ENCODE measurements at places on chromosomes 12 and 14.

DNA sequence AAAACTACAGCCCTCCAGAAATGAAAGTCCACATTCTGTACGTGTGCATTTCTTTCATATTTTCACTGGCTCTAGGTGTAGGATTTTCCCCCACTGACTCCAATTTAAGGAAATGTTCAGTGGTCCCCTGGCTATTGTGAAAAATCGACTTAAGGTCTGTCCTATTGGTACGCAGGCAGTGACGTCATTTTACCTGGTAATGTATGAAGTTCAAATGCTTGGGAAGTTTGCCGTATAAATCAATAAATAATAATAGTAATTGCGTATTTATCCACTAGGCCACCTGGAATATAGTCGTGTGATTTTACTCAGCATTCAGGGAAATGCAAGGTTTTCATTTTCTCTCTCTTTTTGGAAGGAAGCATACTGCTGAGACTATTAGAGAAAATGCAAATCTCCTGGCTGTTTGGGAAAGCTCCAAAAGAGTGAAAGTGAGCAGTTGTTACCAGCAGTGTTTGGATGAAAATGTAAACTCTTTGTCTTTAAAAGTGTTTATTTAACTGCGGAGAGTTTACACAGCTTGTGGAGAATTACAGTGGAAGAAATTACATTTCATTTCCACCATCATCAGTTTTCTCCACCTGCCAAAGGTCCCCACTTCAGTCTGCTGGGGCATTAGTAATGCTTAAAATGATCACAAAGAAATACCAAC, 107.0 kb downstream of the EXOC5 start:
- DNase-seq, result no peak

DNA sequence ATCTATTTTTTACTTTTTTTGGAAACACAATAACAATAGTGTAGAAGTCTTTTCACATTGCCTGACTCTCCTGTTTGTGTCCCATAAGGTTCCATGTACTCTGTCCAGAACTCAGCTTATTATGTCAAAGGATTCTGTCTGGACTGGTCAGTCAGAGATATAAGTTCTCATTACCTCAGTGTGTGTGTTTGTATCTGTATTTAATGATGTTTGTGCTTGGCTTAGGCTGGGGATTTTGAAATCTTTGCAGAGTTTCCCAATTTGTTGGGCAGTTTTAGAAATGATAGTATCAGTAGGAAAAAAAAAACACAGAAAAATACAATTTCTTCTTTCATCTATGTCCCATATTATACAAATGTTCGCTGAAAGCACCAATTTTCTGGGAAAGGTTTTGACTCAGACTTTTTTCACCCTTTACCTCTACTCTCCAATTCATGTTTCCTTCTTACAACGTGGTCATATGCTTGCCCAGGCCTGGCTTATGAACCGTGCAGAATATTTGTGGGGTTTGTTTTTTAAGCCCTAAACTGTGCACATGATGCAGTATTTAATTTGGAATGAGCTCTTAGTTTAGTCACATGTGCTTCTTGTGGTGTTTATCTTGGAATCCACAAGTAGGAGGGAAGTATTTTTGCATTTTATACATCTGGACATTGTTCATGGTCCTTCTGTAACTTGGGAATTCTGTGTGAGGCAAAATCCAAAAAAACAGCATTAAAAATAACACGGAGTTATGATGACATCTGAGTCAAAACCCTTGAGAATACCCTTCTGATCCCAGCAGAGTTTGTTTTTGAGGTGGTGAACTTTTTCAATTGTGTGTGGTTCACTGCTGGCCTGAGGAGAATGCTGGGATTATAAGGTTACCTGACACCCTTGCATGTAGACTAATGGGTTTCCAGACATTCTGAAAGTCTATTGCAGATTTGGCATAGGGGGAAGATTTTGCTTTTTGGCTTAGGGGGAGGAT, 121.2 kb downstream of the RAD51B start:
- DNase-seq, result no peak

GRCh38 chr14:82757776-82758175, 1224.1 kb upstream of the SEL1L start:
- DNase-seq, result no peak

- DNase-seq, result no peak
Measured at GRCh38 chr12:103241184-103241583, 254.6 kb downstream of the C12orf42 start.

DNA sequence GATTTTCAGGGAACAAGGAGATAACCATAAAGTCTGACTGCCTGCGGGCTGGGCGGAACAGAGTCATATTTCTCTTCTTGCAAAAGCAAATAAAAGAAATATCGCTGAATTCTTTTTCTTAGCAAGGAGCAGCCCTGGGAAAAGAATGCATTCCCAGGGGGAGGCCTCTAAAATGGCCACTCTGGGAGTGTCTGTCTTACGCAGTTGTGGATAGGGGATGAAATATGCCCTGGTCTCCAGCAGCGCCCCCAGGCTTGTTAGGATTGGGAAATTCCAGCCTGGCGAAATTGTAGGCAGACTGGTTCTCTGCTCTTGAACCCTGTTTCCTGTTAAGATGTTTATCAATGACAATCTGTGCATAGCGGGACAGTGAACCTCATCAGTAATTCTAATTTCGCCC, 40.5 kb downstream of the PCNX1 start:
- no peak for DNase-seq

DNA sequence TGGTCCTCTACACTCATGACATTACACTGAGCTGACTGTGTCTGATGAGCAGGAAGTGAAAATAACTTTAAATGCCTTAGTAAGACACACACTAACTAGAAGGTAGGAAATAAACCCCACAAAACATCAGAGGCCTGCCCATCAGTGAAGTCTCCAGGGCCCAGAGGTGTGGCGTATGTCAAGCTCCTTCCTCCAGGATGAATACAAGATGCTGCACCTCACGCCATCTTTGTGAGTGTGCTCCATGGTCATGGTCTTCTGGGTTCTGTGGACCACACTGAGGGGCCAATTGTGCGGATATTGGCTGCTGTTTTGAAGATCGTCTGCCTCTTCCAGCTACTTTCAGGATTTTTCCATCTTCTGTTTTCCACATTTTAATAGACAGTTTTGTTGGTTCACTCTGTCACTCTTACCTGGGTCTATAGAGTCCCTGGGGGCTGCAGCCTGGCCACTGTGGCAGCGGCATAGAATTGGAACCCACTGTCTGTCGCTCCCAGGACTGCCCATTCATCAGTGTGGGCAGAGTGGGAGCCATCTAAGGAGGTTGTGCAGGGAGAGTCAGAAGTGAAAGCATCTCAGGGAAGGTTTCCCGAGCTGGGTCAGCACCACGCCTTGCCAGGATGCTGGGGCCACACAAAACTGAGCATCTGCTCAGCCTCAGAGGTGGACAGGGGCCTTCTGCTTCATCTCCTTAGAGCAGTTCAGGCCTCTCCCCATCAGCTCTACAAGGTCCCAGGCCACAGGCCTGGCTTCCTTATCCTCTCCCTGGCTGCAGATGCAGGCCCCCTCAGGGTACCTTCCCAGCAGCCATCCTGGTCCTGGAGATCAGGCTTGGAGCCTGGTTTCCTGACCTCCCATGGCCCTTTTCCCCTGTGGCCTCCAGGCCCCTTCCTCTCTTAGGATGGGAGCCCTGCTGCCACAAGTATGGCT, 57.5 kb upstream of the C14orf180 start:
- DNase-seq, result no peak

- DNase-seq, result peak; percentile 3
Measured at GRCh38 chr12:72141381-72141780, 130.8 kb upstream of the TRHDE start.

- DNase-seq, result no peak
Measured at GRCh38 chr14:101104485-101104884, 201.0 kb upstream of the RTL1 start.

DNA sequence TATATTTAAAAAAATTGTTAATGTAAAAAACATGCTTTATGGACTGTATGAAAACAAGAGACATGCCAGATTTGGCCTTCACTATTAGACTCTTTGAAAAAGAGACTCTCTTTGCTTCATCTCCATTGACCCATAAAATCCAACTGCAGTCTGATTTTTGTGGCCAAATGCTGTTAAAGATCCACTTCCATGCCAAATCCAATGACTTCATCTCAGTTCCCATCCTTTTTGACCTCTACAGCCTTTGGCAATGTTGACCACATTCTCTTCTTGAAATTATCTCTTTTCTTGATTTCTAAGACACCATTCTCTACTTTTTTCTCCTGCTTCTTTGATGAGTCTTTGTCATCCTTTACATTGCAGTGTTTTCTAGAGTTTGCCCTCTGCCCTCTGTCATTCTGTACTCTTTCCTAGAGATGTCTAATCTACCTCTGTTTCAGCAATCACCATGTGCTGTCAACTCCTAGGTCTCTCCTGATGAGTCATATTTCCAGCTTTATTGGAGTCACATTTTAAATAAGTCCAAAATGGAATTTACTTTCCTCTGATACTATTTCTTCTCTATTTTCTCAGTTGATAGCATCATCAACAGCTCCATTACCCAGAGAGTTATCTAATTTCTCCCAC, 2.4 kb downstream of the TMPRSS12 start:
- DNase-seq, result no peak

GRCh38 chr14:81208489-81208888, 12.3 kb downstream of the GTF2A1 start:
- no peak for DNase-seq

DNA sequence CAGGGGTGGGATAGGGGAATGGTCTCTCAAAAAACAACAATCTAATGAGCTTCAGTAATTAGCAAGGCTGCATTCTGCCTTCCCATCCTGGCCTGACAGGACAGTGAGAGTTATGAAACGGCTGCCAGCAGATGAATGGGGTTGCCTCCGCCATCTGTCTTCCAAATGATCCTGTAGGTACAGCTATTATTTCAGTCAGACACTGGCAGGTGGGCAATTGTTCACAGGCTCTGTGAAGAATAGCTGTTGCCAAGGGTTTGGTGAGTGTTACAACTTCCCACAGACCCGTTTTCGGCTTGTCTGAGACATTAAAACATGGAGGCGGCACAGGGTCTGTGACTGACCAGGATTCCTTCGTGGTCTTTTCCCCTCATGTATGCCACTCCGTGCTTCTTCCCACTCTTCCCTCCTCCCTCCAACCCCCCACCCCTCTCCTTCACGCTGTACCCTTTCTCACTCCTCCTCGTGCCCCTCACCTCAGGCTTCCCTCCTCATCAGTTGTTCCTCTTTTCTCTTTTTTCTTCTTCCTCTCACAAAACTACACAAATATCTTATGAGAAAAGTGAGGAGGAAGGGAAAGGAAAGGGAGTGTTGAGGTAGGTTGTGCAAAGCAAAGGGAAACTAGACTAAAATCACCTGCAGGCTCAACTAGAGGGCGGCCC, 160.8 kb upstream of the GZMB start:
- DNase-seq, result no peak

GRCh38 chr12:84131076-84131475, 781.5 kb downstream of the SLC6A15 start:
- DNase-seq, result no peak

- DNase-seq, result no peak
Measured at GRCh38 chr12:27865421-27865820, 85.4 kb upstream of the MANSC4 start.

GRCh38 chr14:47921133-47921532, 245.7 kb upstream of the MDGA2 start:
- no peak for DNase-seq

DNA sequence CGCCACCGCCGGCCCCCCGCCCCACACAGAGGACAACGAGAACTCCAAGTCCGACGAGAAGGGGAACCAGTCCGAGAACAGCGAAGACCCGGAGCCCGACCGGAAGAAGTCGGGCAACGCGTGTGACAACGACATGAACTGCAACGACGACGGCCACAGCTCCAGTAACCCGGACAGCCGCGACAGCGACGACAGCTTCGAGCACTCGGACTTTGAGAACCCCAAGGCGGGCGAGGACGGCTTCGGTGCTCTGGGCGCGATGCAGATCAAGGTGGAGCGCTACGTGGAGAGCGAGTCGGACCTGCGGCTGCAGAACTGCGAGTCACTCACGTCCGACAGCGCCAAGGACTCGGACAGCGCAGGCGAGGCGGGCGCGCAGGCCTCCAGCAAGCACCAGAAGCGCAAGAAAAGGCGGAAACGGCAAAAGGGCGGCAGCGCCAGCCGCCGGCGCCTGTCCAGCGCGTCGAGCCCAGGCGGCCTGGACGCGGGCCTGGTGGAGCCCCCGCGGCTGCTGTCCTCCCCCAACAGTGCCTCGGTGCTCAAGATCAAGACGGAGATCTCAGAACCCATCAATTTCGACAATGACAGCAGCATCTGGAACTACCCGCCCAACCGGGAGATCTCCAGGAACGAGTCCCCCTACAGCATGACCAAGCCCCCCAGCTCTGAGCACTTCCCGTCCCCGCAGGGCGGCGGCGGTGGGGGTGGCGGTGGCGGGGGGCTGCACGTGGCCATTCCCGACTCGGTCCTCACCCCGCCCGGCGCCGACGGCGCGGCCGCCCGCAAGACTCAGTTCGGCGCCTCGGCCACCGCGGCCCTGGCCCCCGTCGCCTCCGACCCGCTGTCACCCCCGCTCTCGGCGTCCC, 150.9 kb downstream of the EGLN3 start:
- no peak for DNase-seq

DNA sequence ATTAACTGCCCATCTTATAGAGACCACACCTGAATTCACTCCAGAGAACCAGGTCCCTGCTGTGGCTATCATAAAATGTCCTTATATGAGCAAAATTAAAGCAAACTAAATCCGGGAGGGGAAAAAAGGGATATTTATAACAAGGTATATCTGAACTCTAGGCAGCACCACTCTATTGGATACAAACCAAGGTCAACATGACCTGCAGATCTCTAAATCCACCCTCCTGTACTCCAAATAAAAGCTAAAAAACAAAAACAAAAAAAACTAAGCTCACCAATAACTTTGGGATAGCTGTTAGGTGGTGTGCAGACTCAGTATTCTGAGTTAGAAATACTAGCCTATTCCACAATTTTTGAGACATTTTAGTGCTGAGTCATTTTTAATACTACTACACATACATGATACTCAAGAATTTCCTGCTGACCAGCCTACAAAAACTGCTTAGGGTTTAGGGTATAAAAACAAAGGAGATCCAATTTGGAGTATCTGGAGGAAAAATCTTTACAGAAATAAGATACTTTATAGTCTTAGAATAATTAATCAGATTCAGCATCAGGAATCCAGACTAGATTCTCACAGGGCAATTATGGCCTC, 46.6 kb upstream of the LTBP2 start:
- no peak for DNase-seq

GRCh38 chr12:12333407-12334366, 16.4 kb downstream of the MANSC1 start:
- no peak for DNase-seq

GRCh38 chr14:84655014-84655413, 874.9 kb upstream of the FLRT2 start:
- no peak for DNase-seq
